ENCODE measurements at places on chromosomes 16 and 17. TPM values are rescaled to one million over a fixed set of nuclear protein-coding genes. Genes with fewer than 3 reads are reported as not detected.

DNA sequence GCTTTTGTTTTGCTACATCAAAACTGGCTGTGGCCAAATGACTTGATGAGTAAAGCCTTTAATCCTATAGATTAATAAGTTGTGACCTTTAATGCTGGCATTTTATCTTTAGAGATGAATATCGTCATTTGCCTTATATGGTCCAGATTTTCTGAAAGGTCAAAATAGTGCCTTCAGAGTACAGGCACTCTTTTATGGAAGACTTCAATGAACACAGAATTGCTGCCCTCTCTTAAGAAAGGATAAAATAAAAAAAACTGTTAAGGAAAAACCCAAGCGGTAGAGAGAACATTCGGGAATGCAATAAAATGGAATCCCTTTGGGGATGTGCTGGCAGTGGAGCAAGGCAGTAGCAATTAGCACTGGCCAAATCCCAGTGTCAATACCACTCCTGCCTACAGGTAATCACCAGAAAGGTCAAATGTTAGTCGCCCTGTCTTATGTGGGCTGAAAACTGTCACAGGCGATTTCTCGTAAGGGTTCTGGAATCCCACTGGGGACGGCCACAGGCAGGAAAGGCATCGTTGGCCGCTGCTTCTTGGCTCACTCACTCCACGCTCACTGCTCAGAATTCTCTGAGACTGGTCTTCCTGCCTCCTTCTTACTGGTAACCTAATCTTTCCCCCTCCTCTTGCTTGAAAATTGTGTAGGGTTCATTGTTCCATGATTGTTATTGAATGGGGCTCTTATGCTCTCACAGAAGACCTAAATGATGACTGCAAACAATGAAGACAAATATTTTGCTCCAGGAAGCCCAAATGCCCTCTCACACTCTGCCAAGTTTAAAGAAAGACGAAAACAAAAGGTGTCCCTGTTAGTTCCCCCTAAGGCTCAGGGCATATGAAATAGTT lies 45.4 kb upstream of the HSBP1 start:
- no peak for DNase-seq

DNA sequence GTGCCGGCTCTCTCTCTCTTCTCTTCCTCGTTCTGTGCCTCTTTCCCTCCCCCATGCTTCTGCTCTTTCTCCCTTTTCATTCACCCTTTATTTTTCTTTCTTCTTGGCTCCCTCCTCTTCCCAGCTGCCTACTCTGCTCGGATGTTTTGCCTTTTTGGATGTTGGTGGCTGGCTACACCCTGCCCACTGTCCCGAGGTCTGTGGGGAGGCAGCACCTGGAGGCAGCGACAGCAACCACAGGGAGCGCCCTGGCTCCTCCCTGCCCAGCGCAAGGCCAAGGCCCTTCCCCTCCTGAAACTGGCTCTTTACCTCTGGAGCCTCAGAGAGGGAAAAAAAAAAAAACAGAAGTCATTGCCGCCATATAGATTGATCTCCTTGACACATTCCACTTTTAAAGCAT lies 20.0 kb downstream of the CLUAP1 start:
- DNase-seq, result no peak

DNA sequence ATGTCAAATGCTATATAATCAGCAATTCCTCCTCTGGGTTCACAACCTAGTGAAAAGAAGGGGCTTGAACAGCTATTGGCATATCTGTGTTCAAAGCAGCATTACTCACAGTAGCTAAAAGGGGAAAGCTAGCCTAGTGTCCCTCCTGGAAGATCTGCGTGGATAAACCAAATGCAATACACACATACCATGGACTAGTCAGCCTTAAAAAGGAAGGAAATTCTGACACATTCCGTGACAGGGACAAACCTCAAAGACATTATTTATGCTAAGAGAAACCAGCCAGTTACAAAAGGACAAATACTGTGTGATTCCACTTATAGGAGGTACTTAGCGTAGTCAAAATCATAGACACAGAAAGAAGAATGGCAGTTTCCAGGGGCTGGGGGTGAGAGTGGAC lies 90.1 kb downstream of the XYLT1 start:
- no peak for DNase-seq

Gene RNF222
- 1.1 TPM for total RNA-seq

Gene DGKE
- total RNA-seq, result 19.3 TPM
